Inflammatory macrophage treated with lipopolysaccharide for 1 hour (primary cell): ENCODE measurements at places on chromosomes 12 and 14.

DNA sequence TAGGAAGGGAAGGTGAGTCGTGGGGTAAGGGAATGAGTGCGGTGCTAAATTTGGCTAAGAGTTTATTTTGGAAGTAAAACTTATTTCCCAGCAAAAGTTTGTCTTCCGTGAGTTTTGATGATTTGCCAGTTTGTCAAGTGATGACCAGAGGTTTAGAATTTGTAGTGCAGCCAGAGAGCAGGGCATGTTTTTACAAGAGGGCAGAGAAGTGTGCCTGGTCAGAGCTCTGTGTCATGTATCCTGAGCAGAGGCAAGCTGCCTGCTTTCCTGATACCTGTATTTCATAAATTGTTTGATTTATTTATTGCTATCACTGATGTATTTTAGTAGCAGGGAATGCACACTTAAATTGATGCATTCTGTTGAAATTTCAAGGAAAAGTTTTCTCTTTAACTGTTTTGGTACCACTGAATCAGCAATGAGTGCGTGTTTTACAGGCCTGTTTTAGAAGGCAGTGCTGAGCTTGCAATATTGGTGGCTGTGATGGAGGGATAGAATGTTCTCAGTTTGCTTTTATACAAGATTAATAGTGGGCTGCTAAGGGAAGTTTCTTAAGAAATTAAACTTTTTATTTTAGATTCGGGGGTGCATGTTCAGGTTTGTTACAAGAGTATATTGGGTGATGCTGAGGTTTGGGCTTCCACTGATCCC lies 19.7 kb upstream of the RD3L start:
- DNase-seq = no peak

GRCh38 chr12:110112335-110112660 lies 11.9 kb upstream of the IFT81 start:
- no peak for DNase-seq

DNA sequence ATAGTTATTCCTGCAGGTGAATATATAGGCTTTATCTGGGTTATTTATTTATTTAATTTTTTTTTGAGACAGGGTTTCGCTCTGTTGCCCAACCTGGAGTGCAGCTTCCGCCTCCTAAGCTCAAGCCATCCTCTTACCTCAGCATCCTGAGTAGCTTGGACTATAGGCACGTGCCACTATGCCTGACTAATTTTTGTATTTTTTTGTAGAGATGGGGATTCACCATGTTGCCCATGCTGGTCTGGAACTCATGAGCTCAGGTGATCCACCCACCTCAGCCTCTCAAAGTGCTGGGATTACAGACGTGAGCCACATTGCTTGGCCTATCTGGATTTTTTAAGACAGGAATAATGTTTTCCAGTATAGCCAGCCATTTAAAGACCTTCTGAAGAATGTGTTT lies 2.0 kb downstream of the RAN start:
- DNase-seq = no peak

DNA sequence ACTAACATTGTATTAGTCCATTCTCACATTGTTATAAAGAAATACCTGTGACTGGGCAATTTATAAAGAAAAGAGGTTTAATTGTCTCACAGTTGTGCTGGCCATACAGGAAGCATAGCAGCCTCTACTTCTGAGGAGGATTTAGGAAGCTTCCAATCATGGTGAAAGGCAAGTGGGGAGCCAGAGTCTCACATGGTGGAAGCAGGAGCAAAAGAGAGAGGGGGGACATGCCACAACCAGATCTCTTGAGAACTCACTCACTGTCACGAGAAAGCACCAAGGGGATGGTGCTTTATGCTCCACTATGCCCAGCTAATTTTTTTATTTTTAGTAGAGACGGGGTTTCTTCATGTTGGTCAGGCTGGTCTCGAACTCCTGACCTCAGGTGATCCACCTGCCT lies 13.3 kb downstream of the OS9 start:
- DNase-seq = no peak

DNA sequence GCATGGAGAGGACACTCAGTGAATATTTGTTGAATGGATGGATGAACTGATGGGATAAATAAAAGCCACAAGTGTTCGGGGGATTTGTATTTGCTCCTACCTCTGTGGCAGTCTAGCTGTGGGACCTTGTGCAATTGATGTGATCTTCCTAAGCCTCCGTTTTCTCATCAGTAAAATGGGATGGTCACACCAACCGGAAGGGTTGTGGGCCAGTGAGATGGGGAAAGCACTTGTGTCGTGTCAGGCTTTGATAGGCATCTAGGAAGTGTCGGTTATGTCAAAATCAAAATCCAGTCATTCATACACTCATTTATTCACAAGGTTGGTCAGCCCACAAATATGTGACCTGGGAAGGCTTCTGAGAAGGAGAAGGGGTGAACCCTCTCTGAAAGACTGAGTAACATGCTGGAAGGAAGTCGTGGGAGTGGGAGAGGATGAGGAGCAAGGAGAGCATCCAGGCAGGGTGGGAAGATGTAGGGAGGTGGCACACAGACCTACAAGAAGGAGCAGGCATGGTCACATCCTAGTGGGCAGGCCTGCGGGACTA lies 7.8 kb upstream of the SERPINA9 start:
- no peak for DNase-seq

DNA sequence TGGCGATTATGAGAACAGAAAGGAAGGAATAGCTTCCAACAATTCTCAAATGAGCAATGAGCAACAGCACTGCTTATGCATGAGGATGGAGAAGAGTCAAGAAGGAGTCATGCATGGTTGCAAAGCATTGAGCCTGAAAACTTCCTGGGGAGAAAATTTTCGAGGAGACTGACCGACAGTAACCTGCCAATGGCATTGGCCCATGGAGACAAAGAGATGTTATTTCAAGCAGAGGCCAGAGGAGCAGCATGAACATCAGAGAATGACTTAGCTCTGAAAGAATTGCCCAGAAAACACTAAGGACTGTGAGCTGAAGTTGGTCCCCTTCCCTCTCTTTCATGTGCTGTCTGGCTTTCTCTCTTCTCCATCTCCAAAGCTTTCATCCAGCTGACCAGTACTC lies 343.4 kb downstream of the ADAMTS20 start:
- DNase-seq = no peak

GRCh38 chr12:109462868-109463692 lies 14.0 kb downstream of the KCTD10 start:
- DNase-seq = no peak

- DNase-seq = no peak
Observed at GRCh38 chr12:18595412-18595811, 142.4 kb downstream of the PLCZ1 start.

- DNase-seq = no peak
Observed at GRCh38 chr12:47534695-47535094, 171.1 kb downstream of the RPAP3 start.

DNA sequence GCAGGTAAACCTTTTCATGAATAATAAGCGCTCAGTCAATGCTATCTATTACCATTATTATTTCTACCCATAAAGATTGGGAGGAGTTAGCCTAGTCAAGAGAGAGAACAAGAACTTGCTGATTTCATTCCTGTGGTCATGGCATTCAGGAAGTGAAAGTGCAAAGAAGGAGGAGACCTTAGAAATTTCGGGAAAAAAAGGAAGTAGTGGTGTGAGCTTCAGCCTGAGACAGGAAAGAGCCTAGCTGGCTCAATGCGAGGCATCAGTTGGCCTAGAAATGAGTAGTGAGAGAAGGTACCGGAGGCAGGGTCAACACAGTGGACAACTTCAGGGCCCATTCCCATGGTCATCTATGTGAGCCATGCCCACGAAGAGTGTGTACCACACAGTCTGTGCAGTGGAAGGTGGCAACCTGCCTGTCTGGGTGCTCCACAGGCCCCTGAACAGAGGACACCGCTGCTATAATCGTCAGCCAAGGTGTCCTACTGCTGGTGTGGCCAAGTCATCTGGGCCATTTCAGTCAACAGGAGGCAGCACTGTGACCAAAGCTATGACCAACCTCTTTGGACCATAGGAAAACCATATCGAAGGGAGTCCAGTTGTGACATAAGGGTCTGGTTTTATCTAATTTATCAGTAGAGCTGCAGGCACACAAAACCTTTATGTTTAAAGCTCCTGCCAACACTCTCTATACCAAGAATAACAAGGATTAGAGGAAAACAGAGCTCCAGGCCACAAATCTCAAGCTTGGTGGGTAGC lies 16.2 kb upstream of the STON2 start:
- DNase-seq = peak; percentile 86

DNA sequence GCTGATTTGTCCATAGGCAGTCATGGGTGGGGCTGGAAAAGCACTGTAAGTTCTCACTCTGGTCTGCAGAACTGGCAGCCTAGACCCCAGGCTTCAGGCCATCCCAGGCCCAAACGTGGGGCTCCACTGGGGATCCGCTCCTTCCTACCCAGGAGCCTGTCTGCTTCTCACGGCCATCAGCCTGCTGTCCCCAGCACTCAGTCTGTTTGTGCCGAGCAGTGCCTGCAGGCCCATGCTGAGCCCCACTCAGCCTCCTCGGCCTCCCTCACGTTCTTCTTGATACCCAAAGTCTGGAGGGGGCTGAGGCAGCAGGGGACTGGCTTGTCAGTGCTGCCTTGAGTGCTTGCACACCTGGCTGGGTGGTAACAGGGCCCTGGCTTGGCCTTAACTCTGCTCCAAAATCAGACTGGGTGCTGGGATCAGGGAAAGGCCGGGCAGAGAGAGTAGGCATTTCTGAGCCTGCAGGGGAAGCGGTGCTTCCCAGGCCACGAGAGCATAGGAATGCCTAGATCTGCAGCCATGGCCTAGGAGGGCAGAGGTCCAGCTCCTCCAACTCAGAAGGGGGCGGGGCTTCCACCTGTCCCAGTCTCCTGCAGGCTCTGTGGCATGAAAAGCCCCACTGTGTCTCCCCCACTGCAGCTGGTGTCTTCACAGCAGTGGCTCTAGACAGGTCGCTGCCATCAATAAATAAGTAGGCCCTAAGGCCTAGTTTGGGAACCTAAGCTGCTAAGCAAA lies 772.4 kb upstream of the FBXO33 start:
- DNase-seq = no peak

- DNase-seq = peak; percentile 70
Observed at GRCh38 chr12:65868133-65868705, 43.9 kb downstream of the HMGA2 start.

GRCh38 chr14:55438066-55438683 lies 2.2 kb downstream of the TBPL2 start:
- DNase-seq = peak; percentile 11

- no peak for DNase-seq
Observed at GRCh38 chr12:42760550-42760949, 171.0 kb upstream of the PRICKLE1 start.

- no peak for DNase-seq
Observed at GRCh38 chr12:112473056-112473455, 54.3 kb downstream of the PTPN11 start.

DNA sequence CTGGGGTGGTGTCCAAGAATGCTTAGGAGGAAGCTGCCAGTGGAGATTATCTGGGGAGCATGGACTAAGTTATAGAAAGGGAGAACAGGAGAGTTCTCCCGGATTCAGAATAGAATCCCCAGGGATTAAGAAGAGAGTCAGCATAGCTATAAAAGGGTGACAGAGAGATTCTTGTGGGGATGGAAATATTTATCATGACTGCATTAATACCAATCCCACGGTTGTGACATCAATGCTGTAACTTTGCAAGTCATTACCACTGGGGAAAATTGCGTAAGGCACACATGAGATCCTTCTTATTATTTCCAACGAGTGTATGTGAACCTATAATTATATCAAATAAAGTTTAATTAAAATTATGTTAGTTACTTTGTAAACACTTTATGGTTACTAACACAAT lies 447.9 kb upstream of the TMEM132C start:
- peak; percentile 32 for DNase-seq

- DNase-seq = peak; percentile 67
Observed at GRCh38 chr14:31476131-31476866, 11.5 kb downstream of the GPR33 start.

- DNase-seq = no peak
Observed at GRCh38 chr12:98403936-98404335, 111.5 kb upstream of the TMPO start.

DNA sequence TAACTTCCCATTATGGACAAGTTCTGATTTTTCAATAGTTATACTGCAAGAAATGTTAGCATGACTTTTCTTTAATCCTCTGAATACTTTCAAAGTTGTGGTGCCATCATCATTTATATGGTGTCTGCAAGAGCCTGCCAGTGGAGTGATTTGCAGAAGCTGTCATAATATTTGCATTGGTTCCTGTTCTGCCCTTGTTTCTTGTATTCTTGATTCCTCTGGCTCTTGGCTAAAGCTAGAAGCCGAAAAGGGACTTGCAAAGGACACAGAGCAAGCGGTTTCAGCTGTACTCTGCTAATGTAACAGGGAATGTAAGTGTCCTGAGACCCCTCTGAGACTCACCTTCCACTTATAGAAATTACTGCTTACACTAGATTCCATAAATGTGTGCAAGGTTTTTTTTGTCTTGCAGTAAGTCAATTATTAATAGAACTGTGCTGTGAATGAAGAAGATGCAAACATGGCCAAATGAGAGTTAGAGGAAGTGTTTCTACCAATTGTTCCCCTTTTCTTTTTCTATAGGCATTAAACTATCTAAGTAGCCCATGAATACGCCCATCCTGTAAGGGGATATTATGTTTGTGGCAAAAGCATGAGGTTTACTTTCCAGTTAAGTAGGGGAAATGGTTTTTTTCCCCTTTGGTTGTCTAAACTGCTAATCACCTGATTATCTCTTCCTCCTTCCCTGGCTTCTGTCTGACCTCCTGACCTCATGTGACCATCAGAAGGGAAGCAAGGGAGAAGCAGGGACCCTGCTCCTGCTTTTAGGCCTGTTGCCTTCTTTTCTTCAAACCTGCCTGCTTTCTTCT lies 5.3 kb downstream of the DYRK4 start:
- peak; percentile 86 for DNase-seq

GRCh38 chr12:84913129-84913515 lies 523 bp upstream of the SLC6A15 start:
- no peak for DNase-seq

DNA sequence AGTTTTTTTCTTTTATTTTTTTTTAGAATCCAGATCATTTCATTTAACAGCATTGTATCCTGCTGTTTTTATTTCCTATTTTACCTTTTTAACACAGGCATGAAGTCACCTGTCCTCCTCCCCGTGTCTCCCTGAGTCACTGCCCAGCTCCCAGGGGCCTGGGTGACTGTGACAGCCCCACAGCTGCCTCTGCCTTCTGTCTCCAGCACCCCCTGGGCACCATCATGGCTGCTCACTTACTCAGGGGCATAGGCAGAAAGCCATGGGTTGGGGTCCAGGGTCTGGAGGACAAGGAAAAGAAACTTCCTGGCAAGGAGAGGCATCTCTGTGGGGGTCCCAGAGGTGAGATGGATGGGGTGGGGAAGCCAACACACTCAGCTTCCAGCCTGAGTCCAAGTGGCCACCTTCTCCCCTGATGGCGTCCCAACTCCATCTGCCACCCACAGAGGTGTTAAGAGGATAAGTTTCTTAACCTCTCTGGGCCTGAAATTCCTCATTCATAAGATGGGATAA lies 25.3 kb downstream of the TMEM63C start:
- no peak for DNase-seq

DNA sequence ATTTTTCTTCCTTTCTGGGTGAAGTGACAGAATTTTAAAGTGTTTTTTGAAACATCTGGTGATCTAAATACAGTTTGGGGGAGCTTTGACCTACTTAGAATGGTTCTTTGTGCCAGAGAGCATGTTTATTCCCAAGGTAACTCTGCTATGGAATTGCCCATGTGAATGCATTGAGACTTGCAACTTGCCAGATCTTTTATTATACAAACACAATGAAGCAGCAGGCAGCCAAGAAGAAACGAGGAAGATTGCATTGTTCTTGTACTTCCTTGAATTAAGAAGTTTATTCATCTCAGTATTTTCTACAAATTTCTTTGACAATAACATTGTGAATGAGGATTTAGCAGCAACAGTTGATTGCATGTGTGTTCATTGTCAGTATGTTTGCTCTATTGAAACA lies 55.5 kb downstream of the FGD4 start:
- no peak for DNase-seq

GRCh38 chr12:50925342-50925651 lies 27.0 kb upstream of the HIGD1C start:
- DNase-seq = no peak

GRCh38 chr12:3753544-3754284 lies 805 bp upstream of the CRACR2A start:
- DNase-seq = peak; percentile 56
